ENCODE measurements at places on chromosomes 13 and 19.

DNA sequence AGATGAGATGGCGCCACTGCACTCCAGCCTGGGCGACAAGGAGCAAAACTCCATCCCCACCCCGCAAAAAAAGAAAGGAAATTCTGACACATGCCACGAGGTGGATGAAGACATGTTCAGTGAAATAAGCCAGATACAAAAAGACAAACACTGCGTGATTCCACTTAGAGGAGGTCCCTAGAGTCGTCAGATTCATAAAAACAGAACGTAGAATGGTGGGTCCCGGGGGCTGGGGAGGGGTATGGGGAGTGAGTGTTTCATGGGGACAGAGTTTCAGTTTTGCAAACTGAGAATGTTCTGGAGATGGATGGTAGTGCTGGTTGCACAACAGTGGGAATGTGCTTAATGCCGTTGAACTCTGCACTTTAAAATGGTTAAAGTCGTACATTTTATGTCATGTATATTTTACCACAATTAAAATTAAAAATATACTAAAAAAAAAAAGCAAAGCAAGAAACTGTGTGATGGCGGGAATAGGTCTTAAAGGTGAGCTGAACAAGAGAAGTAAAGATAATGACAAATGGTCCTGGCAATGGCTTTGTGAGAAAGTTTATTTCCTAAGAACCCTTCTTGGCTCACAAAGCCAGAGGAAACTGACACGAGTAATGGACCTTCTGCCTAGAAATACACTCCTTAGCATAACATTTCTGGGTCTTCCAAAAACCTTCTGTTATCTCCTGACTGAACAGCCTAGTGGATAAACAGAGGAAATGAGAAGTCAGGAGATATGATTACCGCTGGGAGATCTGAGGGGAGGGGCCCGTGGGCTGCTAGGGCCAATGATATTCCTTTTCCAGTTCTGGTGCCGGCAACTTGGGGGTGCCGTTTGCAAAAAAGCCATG lies 4.2 kb upstream of the SPC24 start:
- DNase-seq, result peak; percentile 30

- peak; percentile 74 for DNase-seq
Observed at GRCh38 chr13:113207890-113208420, 514 bp downstream of the PCID2 start.

- DNase-seq, result no peak
Observed at GRCh38 chr13:48862572-48862971, 113.1 kb upstream of the FNDC3A start.

DNA sequence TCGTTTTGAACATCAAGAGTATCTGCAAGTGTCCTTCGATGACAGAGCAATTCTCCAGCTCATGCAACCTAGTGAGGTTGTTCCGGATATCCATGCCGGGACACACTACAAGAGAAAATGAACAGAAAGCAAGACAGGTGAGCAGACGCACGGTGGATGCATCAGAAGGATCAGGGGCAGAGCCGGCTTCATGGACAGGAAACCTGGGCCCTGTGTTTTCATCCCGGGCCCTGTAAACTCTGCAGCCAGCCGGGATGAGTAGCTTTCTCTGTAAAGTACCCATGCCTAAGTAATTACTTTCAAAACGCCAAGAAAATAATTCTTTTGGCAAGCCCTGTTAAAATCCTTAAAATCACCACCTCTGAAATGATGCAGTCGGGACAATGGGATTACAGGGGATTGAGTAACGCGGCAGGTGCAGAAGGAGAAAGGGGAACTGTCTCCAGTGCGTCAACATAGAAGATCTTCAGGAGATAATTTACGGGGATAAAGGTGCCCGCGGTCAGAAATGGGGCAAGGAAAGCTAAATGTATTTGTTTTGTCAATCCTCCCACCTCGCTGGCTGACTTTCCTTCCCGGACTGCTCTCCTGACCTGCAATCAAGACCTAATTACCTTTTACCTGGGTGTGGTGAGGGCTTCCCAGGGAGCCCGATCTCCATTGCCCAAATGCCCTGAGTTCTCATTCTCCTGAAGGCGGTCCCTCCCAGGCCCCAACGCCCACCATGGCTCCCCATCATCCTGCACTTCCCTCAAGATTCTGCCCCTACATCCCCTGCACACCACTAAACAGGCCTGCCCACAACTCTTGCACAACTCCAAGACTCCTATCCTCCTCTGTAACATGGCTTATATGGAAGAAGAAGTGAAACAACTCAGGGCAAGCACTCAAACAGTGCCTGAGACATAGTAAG lies 26.2 kb downstream of the INSR start:
- no peak for DNase-seq

GRCh38 chr19:30512176-30513081 lies 140.2 kb downstream of the ZNF536 start:
- no peak for DNase-seq

DNA sequence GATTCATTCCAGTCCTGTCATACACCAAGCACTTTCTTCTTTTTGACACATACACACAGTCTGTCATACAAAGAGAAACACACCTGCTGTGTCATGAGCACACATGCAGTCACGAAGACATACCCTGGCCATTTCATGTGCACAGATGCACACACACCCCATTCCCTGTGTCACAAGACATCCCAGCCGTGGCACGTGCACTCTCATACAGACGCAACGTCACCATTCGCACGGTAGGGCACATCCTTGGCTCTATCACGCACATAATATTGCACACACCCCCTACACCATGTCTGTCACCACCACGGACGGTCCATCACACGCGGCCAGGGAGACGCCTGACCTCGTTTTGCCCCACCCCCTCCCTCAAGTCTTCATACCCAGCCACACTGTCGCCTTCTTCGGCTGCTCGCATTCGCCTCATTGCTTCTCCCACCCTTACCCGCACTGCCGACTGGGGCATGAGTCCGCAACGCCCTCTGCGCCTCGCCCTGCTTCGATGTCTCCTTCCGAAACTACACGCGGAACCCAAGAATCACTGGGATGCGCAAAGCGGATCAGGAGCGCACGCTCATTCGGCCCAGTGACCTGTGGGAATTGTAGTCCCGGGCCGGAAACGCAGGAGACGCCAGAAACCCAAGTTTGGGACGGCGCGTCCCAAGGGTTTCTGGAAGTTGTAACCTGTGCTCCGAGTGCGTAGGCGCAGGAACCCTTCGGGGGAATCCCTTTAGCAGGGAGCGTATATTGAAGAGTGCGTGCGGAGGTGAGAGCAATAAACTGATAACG lies 6.8 kb upstream of the ZNF283 start:
- peak; percentile 59 for DNase-seq

GRCh38 chr19:45137179-45137761 lies 23.5 kb downstream of the NKPD1 start:
- no peak for DNase-seq
